ENCODE measurements at places on chromosomes 4 and X. TPM values are rescaled to one million over a fixed set of nuclear protein-coding genes. Genes with fewer than 3 reads are reported as not detected.

DNA sequence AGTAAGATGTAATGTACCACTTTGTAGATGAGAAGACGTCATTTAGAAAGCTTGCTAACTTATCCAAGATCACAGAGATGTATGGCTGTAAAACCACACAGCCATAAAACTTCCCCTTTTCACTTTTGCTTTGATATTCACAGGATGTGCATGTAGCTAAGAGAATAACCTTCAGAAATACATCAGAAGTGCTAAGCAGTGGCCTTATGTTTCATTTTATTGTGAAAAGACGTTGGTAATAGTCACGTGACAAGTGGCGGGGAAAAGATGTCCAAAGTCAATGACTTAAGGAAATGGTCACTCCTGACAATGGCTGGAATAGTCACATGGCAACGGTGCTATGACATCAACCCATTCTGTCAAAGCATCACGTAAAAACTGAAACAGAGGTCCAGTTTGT lies 12.9 kb upstream of the WDR17 start:
- no peak for DNase-seq

GRCh38 chr4:56450342-56450741 lies 14.3 kb downstream of the PAICS start:
- DNase-seq, result no peak

DNA sequence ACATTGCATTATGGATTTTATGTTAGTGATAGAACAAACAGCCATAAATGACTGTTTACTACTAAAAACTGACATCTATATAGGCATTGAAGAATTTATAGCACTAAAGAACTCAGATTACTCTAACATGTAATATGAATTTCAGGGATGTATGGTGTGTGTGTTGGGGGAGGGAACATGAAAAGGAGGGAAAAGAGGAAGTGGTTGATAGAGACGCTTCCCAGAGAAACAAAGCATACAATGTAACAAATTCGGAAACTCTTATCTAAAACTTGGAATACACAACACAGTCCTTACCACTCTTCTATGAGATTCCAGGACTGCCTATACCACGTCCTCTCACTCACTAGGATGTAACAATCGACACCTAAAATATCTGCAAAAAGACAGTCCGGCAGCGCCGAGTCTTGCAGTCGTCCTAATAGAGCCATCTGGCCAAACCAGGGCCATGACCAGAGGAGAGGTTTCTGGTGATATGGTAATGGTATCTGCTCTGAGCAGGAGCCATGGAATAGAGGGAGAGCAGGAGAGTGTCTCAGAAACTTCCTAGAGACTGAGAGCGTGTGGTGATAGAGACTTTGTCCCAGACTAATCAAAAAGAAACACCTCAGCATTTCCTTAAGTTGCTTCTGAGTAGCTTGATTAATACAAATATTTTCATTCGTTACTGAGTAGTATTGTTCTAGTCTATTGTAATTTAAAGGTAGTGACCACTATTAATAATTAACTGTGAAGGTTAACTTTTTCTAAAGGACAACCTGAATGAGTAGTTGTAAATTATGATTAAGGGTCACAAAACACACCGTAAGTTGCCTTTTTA lies 251.9 kb upstream of the ETNPPL start:
- no peak for DNase-seq

GRCh38 chr4:6768539-6768905 lies 14.0 kb upstream of the KIAA0232 start:
- DNase-seq, result no peak

DNA sequence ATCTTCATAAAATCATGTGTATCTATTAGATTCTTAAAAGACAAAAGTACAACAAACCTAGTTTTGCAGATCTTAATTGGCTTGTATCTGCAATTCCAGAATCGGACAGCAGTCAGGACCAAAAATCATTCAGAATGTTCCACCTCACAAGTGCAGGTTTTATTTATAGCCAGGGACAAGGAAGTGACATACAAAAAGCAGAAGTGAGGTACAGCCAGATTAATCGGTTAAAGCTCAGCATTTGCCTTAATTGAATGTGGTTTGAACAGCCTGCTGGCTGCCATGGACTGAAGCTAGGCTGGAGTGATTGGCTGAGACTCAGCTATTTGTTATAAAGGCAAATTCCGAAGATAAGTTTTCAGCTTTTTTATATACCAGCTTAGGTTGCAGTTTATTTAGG lies 932.6 kb downstream of the C4orf33 start:
- no peak for DNase-seq

Gene GPR50
- total RNA-seq, result not detected

DNA sequence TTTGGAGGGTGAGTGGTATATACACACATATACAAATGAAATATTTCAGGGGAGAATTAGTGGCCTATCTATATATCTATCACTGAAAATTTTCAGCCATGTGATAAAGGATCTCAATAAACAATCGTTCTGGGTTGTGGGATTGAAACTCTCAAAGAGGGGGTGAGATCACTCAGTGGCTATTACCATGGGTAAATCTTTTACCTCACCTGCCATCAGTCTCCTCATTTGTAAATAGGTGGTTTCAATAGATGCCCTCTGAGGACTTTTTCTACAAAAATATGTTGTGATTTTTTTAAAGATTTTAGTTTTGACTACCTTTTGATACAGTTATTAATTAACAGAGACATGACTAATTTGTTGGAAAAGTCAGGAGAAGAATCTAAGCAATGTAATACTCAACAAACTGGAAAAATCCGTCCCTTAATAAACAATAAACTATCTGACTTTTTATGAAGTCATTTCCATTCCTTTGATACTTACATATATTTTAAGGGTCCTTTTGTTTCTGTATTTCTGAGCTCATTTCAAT lies 192.8 kb downstream of the MAD2L1 start:
- DNase-seq, result no peak

- no peak for DNase-seq
These were observed 14.8 kb upstream of the MXD4 start for GRCh38 chr4:2276581-2277325.

GRCh38 chr4:94804650-94805049 lies 46.9 kb downstream of the BMPR1B start:
- no peak for DNase-seq

GRCh38 chrX:42783451-42783850 lies 5.5 kb upstream of the PPP1R2C start:
- DNase-seq, result no peak

DNA sequence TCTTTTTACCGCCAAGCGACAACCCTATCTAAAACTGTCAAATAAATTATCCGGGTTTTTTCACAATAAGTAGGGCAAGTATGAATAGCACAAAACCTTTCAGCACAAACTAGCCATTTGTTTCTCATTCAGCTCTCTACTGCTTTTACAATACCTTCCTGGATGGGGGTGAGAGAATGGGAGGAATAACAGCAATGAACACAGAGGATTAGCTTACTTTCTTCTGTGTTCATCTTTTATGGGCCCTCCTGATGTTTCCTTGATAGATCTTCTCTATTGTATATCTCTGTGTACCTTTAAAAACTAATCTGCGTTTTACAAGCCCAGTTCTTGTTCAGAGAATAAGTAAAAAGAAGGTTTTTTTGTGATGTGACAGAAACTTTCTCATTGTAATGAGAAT lies 55.3 kb upstream of the APELA start:
- DNase-seq, result no peak

GRCh38 chr4:78689261-78689660 lies 86.9 kb upstream of the BMP2K start:
- no peak for DNase-seq

GRCh38 chr4:81550388-81550859 lies 78.7 kb upstream of the RASGEF1B start:
- DNase-seq, result peak; percentile 11

DNA sequence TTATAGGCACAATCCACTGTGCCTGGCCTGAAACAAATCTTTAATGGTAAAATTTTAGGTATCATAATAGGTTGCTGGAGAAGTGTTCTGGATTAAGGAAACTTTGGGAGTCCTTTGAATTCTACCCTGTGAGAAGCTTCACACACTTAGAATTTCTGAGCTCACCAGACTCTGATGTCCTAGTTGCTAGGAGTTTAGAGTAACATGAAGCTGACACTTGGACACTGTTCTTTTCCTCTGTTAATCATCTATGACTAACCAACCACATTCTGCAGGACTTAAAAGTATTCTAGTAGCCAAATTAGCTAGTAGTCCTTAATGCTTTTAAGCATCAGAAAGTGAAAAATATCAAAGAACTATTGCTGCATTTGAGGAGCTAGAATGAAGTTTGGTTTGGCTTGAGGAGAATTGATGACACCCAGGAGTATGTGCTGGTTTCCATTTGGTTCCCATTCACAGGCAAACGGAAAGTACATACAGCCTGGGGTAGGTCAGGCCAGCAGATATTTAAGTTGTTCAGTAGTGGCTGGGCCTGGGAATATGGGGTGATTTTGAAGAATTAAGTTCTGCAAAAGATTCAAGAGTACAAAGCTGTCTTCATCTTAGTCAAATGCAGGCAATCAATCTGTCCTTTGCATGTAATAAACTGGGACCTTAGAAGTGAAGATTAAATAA lies 38.8 kb upstream of the IGFBP7 start:
- DNase-seq, result no peak

- no peak for DNase-seq
These were observed 30.8 kb upstream of the CD40LG start for GRCh38 chrX:136616987-136617685.

- DNase-seq, result no peak
These were observed 72.1 kb downstream of the AMOT start for GRCh38 chrX:112768563-112768962.

Gene JAKMIP1
- 0.78 TPM for total RNA-seq

DNA sequence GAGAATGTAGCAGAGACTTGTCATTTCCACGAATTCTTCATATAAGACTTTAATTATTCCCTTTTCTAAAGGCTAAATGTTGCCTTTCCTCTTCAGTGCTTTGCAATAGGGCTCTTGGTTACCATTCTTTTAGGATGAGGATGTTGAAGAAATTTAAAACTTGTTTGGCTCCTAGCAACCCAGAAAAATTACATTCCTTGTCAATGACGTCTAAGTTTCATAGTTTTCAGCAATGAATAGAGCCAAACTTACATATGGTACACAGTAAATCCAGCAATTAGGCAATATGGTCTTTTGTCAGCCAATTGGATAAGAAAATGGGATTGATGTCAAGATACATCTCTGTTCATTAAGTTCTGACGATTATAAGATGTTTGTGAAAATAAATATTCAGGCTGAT lies 1639.6 kb upstream of the PCDH10 start:
- DNase-seq, result no peak

DNA sequence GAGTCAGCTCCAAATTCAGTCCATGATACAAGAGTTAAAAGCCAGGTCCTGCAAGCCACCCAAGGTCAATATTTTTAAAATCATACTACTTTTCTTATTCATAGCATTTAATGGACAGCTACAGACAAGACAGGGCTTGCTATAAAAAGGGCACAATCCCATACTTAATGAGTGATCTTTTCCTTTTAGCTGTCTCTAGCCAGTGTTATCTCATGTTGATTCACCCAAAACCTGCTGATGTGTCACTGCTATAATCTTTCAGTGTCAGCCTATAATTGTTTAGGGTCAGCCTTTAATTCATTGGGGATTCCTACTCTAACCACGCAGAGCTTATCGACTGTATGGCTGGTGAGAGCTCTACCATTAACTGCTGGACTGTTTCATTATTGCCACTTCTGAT lies 51.2 kb upstream of the HCCS start:
- DNase-seq, result no peak

- no peak for DNase-seq
These were observed 1.1 kb downstream of the ITGB1BP2 start for GRCh38 chrX:71302461-71303213.

DNA sequence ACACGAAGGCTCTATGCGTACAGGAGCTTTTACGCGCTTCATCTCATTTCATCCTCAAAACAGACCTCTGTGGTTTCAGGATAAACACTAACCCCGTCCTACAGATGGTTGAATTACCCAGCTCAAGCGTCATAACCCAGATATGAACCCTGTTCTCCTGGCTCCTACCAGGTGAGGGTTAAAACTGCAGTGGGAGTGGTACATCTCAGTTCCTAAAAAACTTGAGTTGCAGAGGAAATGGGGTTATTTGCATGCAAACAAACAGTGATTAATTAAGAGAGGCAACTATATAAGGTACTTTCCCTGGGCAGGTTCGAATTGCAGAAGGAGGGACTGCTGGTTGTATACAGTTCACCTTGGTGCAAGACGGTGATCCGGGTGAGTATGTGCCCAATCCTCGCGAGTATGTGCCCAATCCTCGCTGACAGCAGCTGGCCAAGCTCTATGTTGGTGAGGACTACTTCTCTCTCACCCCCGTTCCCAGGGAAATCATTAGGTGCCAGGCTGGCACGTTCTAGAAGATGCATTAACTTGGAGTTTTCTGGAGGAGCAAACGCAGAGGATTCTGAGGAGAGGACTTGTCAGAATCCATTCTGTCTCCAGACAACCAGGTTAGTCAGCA lies 72.6 kb downstream of the FHDC1 start:
- DNase-seq, result no peak

DNA sequence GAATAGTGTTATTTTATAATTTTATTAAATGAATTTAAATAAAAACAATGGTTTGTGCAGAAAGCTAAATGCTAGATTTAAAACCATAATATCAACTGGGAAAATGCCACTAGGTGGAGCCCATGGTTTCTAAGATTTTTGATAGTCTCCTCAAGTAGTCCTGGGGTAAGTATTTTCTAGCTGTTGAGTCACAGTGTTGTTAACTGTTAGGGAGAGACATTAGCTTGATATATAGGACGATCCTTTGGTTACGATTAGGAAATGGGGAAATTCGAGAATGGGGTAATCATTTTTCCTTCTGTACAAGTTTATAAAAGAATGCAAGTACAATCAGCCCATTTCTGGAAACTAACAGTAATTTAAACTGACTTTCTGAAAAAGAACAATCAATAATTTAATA lies 378.4 kb downstream of the ANKRD50 start:
- DNase-seq, result peak; percentile 53

Gene CXorf65
- not detected for total RNA-seq

Gene TDO2
- 0.26 TPM for total RNA-seq

GRCh38 chr4:152605641-152606335 lies 69.9 kb upstream of the FBXW7 start:
- DNase-seq, result no peak

DNA sequence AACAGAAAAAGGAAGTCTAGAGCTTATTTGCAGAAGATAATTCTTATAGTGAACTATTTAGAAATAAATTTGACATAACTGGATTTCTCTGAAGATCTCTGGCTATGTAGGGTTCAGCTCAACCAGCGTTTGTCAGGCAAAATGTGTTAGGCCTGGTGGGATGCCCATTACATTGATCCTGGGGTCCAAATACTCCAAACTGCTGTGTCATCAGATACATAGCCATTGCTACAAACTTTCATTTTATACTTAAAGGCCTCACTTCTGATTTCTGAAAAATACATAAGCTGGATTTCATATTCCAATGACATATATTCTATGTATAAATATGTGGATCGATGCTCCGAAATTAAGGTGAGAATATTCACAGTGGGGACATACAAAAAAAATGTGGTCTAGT lies 1958.9 kb upstream of the TENM3 start:
- DNase-seq, result no peak

Gene TMSB15B
- 3.6 TPM for total RNA-seq

Gene NDP
- total RNA-seq, result not detected

DNA sequence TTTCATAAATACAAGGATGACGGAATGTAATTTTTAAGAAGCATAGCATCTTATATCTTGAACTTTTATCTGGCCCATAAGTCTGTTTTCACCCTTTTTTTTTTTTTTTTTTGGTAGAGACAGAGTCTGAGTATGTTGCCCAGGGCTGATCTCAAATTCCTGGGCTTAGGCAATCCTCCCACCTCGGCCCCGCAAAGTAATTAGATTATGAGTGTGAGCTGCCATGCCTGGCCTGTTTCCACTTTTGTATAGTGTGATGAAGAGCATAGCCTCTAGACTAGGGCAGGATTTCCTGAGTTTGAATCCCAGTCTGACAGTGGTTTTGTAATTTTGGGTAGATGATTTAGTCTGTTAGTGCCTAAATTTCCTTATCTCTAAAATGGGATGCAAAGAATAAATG lies 11.0 kb downstream of the STIM2 start:
- no peak for DNase-seq

Data from body of pancreas (tissue), 4 donors.